ENCODE measurements at places on chromosomes 2 and 18.
A peak's percentile ranks its signal among the peaks of the same experiment; 100 is the strongest.

- no peak for DNase-seq
These were observed 39.4 kb upstream of the GALR1 start for GRCh38 chr18:77210249-77210648.

DNA sequence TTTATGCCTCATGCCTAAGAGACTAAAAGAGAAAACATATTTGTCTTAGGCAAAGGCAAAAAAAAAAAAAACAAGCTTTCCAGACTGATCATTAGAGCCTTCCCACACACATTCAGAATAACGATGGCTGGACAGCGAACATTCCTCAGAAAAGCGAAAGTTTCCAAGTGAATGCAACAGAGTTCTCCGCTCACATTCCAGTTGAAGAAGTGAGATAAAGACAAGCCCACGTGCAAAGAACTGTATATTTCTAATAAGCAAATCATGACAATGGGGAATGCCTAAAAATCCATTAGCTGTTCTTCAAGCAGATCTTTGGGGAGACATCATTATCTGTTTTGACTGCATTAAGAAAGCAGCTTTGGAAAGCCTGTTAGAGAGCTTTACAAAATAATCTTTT, 347.9 kb downstream of the METTL4 start:
- no peak for DNase-seq

- no peak for DNase-seq
These were observed 13.5 kb upstream of the IL1RL1 start for GRCh38 chr2:102297891-102298290.

- DNase-seq, result no peak
These were observed 44.1 kb upstream of the NDUFV2 start for GRCh38 chr18:9058406-9058805.

GRCh38 chr2:141393214-141393545, 737.6 kb downstream of the LRP1B start:
- no peak for DNase-seq

- no peak for DNase-seq
These were observed 207.2 kb downstream of the VAPA start for GRCh38 chr18:10121028-10121427.

DNA sequence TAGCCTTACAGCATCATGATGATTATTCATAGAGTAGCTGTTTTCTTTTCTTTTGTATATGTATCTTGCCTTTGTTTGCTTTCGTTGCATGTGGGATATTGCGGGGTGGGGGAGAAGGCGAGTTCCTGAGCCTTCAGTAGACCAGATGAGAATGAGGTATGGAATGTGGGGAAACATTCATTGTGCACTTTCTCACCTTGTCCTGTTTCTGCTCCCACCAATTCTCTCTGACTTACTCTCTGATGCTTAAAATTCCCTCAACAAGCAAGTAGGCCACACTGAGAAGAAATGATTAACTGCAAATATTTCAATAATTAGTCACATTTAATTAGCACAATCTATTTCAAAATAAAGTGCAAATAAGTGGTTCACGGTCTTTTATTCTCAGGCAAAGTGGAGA, 31.0 kb downstream of the GKN2 start:
- DNase-seq, result no peak

DNA sequence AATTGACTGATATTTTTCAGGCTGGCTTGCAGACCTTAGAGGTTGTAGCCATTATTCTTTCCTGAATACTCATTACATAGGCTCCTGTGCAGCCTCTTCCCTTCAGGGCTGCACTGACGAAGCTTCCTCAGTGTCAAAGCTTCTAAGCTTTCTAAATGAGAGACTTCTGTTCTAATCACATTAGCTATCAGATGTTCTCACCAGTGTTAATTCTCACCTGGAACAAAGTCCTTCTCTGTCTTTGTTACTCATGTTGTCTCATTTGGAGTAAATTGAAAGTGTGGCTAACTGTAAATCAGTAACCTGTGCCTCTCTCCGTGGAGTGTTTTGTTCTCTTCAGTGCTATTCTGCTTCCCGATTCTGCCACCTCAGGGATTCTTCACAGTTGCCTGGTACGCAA, 76.9 kb downstream of the MC4R start:
- DNase-seq, result no peak

DNA sequence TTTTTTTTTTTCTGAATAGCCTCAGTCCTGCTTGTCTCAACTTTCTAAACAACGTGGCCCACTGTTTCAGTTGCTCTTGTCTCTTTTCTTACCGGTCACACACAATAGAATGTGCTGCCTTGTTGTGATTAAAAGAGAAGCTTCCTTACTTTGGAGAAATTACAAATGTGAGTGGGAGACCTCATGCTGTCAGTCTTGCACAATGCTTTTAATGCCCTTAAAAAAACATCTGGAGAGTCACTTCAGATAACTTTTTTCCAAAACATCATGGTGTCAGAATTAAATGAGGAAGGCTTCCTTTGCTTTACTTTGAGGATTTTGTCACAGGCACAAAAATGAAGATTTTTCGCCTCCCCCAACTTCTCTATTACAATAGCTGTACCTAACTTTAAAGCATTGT, 37.7 kb downstream of the LHCGR start:
- no peak for DNase-seq

DNA sequence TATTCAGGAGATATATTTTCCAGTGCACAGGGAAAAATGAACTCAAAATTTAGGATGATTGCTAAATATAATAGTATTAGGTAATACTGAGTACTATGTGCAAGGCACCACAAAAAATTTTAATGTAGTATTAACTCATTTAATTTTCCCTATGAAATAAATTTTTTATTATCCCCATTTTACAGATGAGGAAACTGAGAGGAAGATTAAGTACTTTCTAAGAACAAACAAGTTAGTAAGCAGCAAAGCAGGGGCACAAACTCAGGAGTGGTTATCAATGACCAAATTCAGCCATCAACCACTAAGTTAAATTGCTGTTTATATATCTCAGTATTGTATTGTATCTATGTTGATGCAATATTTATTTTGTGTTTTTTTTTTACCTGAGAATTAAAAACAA, 14.2 kb downstream of the SPDYA start:
- no peak for DNase-seq

DNA sequence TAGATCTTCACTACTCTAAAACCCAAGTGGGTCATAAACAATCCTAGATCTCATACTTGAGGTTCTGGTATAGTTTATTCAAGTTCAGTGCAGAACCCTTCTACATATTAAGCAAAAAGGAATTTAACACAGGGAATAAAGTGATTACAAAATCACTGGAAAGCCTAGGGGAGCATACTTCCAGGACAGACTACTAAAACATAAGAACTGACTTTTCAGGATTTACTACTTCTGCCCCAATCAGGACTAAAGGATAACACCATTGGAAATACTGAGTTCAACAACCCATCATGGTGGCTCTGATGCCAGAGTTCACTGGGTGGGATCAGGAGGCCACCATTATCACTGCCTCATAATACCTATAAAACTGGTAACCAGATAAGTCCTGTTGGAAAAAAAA, 123.6 kb downstream of the DNAH7 start:
- DNase-seq, result no peak

GRCh38 chr2:75528221-75528977, 32.3 kb downstream of the EVA1A start:
- DNase-seq, result peak; percentile 18
